Panc1 (cell line): ENCODE measurements at places on chromosomes 7 and 10. TPM values are rescaled to one million over a fixed set of nuclear protein-coding genes. Genes with fewer than 3 reads are reported as not detected.

GRCh38 chr10:50510517-50511473, 113.0 kb downstream of the SGMS1 start:
- no peak overlapping the region for H3K4me3 ChIP-seq
- no peaks in the 10 kb centered on the region; the same call in 1 of the 2 replicates for H3K4me1 ChIP-seq
- H3K36me3 ChIP-seq, result no peaks in the 10 kb centered on the region
- H3K27me3 ChIP-seq, result no peaks in the 10 kb centered on the region
- no peak overlapping the region for H3K27ac ChIP-seq

DNA sequence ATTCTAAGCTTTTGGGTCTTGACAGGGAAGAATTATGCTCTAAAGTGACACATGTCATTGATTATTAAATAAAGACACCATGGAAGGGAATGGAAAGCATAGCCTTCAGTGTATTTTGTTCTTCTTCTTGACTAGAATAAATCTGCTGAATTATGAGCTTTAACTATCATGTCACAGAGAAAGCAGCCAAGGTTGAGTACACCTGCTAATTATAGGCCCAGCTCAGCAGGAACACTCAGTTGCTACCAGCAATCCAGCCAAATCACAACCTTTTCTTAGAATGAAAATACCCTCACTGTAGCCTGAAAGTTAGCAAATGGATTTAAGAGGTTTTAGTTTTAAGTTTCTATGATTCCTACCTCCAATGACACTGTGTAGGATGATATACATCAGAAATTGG, 225.3 kb upstream of the RHOBTB1 start:
- H3K4me3 ChIP-seq, result no peak overlapping the region
- no peak overlapping the region for H3K27ac ChIP-seq
- H3K4me1 ChIP-seq, result no peaks in the 10 kb centered on the region
- H3K36me3 ChIP-seq, result no peaks in the 10 kb centered on the region
- H3K27me3 ChIP-seq, result no peaks in the 10 kb centered on the region

DNA sequence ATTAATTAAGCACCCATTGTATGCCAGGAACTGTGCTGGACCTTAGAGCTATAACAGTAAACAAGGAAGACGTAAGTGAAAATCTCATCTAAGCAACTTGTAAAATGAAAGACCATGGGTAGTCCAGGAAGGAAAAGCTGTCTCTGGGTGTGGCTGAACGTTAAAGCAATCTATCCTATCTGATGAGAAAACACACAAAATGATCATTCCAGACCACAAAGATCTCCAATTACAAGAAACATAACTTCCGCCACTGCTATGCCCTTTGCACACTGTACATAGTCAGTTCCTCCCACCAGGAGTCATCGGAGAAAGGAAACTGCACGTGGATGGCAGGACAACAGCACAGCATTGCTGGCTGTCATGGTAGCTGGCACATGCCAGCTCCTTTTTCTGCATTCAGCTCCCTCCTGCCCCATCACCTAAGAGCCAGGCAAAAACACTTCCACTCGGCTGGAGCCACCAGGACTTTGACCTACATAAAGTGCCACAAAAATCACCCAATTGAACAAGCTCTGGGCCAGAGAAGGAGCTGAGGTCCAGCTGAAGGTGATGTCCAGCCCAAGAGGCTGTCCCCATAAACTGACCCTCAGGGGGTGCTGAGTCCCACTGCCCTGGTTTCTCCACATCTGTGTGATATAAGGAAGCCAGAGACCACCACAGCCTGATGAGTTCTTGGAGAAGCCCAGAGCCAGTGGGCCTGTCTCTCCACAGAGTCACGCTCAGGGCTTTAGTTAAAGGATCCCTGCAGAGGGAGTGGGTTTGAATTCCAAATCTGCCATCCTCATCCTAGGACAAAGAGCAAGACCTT, 56.4 kb downstream of the STEAP1B start:
- no peaks in the 10 kb centered on the region for H3K27me3 ChIP-seq
- no peak overlapping the region for H3K27ac ChIP-seq
- no peak for DNase-seq
- no peaks in the 10 kb centered on the region for H3K36me3 ChIP-seq
- H3K4me1 ChIP-seq, result no peaks in the 10 kb centered on the region

DNA sequence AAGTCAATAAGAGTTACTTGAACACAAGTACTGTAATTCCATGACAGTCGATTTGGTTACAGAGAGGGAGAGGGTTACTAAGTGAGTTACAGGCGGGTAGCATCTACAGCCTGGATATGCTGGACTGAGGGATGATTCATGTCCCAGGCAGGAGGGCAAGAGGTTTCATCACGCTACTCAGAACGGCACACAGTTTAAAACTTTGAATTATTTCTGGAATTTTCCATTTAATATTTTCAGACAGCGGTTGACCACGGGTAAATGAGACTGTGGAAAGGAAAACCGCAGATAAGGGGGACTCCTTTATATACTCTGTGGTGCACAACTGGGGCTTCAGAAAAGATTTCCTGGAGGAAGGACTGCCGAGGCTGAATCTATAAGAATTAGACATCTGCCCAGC, 25.7 kb upstream of the LRRC4 start:
- no peaks in the 10 kb centered on the region for H3K27me3 ChIP-seq
- H3K4me1 ChIP-seq, result no peaks in the 10 kb centered on the region
- H3K4me3 ChIP-seq, result no peak overlapping the region

DNA sequence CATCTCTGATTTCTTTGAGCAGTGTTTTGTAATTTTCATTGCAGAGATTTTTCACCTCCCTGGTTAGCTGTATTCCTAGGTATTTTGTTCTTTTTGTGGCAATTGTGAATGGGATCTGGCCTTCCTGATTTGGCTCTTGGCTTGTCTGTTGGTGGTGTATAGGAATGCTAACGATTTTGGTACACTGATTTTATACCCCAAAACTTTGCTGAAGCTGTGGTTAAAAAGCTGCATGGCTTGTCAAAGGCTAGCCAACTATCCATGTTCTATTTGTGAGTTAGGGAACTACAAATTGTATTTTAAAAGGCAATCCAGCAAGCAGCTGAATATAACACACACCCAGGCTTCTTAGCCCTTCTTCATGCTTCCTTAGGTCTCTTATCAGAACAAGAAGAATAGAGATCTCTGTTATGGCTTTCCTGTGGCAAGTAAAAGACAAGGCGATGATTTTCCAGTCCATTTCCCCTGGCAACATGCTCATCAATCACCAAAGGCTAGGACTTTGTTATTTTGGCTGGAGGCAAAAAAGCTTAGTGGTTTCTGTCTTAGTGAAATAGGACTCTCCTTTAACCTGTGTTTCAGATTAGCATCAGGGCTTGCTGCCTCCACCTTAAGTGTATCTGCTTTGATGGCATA, 77.5 kb downstream of the CDK6 start:
- H3K36me3 ChIP-seq, result no peaks in the 10 kb centered on the region
- 0 out of 2 replicates have a peak overlapping the region, but pooled peaks have one; percentile 13 for H3K27ac ChIP-seq
- no peaks in the 10 kb centered on the region for H3K27me3 ChIP-seq

- no peaks in the 10 kb centered on the region for H3K36me3 ChIP-seq
- DNase-seq, result no peak
- H3K4me1 ChIP-seq, result no peaks in the 10 kb centered on the region
Measured at GRCh38 chr7:2952316-2952715, 91.4 kb downstream of the CARD11 start.

DNA sequence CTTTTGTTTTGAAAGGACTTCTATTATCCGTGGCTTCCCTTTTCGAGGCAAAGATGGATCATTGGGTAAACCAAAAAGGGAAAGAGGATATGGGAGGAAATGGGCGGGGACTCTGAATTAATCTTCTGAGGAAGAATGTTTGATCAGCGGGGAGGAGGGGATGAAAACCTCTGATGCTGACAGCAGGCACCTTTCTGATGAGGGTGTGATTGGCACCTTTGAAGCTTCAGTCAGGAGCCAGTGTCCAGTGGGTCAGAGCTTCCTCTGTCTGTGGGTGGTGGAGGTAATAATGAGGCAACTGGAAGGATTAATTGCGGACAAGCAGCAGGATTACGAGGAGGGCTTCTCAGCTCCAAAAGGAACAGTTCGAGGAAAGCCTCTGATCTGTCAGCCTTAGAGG, 877.6 kb downstream of the LRMDA start:
- H3K4me1 ChIP-seq, result no peaks in the 10 kb centered on the region
- no peak overlapping the region for H3K4me3 ChIP-seq
- no peak overlapping the region for H3K27ac ChIP-seq
- no peaks in the 10 kb centered on the region for H3K36me3 ChIP-seq
- DNase-seq, result no peak

GRCh38 chr10:33139181-33139646, 181.2 kb upstream of the ITGB1 start:
- no peaks in the 10 kb centered on the region for H3K36me3 ChIP-seq
- no peak overlapping the region for H3K4me3 ChIP-seq
- H3K4me1 ChIP-seq, result peaks cover 3% of the 10 kb centered on the region; the same call in 1 of the 2 replicates
- no peak for DNase-seq
- H3K27me3 ChIP-seq, result no peaks in the 10 kb centered on the region
- peak overlapping the region; percentile 44; the same call in 1 of the 2 replicates for H3K27ac ChIP-seq

The C7orf25 gene
- 10.0 TPM for total RNA-seq

The ITGA8 gene
- 0.18 TPM for total RNA-seq

DNA sequence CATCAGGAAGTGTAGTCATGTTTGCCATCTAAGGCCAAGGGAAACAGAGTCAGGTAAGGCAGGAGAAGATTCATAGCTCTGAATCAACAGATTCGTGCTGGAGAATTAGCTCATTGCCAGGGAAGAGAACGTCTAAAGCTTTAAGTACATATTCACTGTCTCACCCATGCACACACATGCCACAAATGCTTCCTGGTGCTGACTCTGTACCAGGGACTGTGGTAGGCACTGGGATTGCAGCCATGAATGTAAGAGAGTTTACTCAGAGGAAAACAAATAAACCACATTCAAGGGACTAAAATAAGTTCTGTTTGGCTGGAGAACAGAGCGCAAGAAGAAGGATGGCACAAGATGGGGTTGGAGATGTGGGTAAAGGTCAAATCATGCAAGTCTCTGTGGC, 89.8 kb upstream of the HPS1 start:
- DNase-seq, result peak; percentile 4
- H3K36me3 ChIP-seq, result no peaks in the 10 kb centered on the region
- H3K27me3 ChIP-seq, result peaks cover 2% of the 10 kb centered on the region
- no peaks in the 10 kb centered on the region for H3K4me1 ChIP-seq

GRCh38 chr7:151122796-151123157, 36.5 kb downstream of the AGAP3 start:
- H3K27ac ChIP-seq, result no peak overlapping the region
- H3K27me3 ChIP-seq, result no peaks in the 10 kb centered on the region
- no peak overlapping the region for H3K4me3 ChIP-seq
- H3K36me3 ChIP-seq, result no peaks in the 10 kb centered on the region
- H3K4me1 ChIP-seq, result no peaks in the 10 kb centered on the region

GRCh38 chr7:2849941-2850766, 6.0 kb upstream of the GNA12 start:
- H3K4me1 ChIP-seq, result no peaks in the 10 kb centered on the region
- H3K36me3 ChIP-seq, result no peaks in the 10 kb centered on the region
- no peaks in the 10 kb centered on the region for H3K27me3 ChIP-seq
- DNase-seq, result no peak

GRCh38 chr10:62264702-62265436, 3.8 kb downstream of the RTKN2 start:
- peak; percentile 95 for DNase-seq
- H3K36me3 ChIP-seq, result peaks cover 28% of the 10 kb centered on the region

The CYP3A7 gene
- not detected for total RNA-seq
